ENCODE measurements at places on chromosomes 5 and 9.

DNA sequence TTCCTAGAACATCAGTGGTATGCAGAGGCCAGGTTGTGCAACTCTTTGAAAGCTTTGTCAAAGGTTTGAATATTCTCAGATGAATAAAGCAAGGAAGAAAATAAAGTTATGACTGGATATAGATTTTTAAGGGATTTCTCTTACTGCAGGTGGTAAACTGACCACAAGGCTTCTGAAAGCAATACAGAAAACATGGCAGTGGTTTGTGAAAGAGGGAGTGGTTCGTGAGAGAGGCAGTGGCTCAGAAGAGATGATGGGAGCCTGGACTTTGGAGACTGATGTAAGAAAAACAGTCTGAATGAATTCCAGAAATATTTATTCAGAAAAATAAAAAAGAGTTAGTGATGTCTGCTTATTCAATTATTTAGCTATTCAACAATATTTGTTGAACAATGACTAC is 380.4 kb upstream of the CTNND2 start:
- no peak for DNase-seq

- no peak for DNase-seq
Measured at GRCh38 chr5:78005021-78005785, 229.1 kb upstream of the TBCA start.

DNA sequence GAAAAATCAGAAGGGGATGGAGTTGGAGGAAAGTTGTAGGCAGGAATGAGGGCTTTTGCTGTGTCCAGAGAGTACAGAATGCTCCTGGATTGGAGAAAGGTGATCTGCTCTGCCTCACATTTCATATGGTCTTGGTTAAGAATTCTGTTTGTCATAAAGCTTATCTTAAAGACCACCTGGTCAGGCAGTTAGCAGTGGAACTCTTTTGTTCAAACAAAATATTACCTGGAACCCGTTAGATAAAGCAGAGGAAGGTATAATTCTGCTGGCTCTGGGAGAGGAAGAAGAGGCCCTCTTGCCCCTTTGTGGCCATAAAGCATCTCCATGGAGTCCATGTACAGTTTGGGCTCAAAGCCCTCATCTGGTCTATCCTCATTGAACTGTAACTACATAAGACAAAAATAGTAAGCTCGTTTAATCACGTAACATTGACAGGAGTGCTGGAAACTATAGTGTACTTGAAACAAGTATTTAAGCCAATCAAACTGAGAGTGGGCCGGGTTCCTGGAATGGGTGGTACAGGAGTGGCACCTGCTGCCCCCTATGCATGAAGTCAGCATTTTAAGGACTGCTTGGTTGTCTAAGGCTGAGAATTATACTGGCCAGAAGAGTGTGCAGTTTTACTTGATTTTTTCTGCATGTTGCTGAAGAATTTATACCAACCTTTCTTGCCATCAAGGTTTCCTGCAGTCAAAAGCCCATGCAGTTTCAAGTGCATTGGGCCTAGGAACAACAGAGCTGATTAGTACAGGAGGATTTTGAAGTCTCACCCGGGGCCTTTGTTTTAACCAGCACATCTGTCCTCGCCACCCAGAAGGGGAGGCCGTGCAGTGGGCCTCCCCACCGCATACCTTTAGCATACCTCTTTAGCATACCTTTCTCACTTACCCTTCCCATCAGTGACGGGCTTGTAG is 39.9 kb downstream of the STXBP1 start:
- no peak for DNase-seq

DNA sequence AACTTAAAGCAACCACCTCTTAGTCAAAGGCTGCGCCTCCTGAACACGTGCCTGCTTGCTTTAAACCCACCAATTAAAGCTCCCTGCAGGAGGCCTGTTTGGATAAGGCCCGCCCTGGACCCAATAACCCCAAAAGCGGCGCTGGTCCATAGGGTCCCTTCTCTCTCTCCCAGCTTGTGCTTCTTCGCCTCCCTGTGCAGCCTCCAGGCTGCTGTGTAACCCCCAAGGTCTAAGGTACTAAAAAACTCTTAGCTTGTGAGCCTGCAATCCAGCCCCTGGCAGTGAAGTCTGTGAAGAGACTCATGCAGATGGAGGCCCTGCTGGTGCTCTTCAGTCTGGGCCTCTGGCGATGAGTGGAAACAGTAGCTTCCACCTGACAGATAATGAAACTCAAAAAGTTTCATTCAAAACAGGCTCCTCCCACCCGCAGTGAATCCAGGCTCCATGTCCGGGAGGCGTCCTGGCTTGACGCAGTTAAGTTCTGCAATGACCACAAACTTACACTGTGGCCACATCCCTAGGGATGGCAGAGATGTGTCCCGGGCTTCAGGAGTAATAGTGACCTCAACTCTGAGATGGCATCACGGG is 97.3 kb downstream of the PRRT1B start:
- DNase-seq = no peak

- no peak for DNase-seq
Measured at GRCh38 chr9:109488791-109489492, 9.2 kb downstream of the PTPN3 start.
